ENCODE measurements at places on chromosomes 4 and X. TPM values are rescaled to one million over a fixed set of nuclear protein-coding genes. Genes with fewer than 3 reads are reported as not detected.
A peak's percentile ranks its signal among the peaks of the same experiment; 100 is the strongest.

The TNMD gene
- not detected for total RNA-seq

- H3K4me1 ChIP-seq = no peaks in the 10 kb centered on the region
- no peak overlapping the region for H3K27ac ChIP-seq
- DNase-seq = no peak
Measured at GRCh38 chrX:75228854-75229253, 45.0 kb upstream of the UPRT start.

GRCh38 chr4:106762666-106763443 is 273.3 kb downstream of the DKK2 start:
- H3K4me3 ChIP-seq = no peak overlapping the region
- H3K4me1 ChIP-seq = peaks cover 15% of the 10 kb centered on the region
- no peak for DNase-seq
- no peaks in the 10 kb centered on the region for H3K36me3 ChIP-seq

DNA sequence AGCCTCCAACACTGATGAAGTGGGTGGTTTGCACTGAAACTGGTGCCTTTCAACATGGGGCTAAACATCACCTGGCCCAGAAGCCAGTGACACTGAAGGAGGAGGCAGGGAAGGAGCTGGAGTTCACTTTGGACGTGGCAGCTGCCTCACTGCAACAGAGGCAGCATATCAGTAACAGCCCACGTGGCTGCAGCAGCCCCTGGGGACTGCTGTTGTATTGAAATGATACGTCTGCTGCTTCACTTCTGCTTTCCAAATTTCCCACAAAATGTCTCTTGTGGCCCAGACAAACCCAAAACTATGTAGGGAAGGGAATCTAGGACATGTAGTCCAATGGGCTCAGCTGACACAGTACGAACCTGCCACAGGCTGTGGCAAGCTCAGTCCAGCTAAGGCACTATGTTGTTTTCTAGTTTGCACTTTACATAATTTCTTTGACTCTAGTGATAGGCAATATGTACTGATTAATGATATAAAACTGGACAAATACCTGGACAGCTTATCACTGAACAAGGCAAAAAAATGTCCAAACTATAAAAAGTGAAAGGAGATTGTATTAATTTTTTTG is 84.7 kb upstream of the RAPGEF2 start:
- no peak overlapping the region for H3K27ac ChIP-seq
- H3K4me1 ChIP-seq = peaks cover 15% of the 10 kb centered on the region
- no peak for DNase-seq
- H3K36me3 ChIP-seq = no peaks in the 10 kb centered on the region
- H3K27me3 ChIP-seq = no peaks in the 10 kb centered on the region

GRCh38 chrX:39703307-39703706 is 394.5 kb downstream of the BCOR start:
- no peak overlapping the region for H3K27ac ChIP-seq
- H3K4me3 ChIP-seq = no peak overlapping the region
- H3K36me3 ChIP-seq = no peaks in the 10 kb centered on the region
- no peak for DNase-seq

DNA sequence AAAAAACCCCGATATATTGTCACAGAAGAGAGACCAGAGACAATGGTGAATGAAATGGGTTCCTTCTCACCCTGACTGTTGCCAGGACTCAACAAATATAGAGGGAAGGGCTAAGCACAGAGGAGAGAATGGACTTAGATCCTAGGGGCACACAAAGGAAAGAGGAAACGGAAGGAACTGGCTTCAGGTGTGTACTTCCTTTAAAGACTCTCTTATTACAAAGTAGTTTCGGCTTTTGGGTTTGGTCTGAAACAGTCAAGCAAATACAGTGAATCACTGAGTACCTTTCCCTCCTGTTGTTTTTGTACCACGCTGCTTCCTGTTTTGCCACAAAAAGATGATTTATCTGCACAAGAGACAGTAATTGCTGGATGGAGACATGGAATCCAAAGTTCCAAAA is 46.1 kb upstream of the S100G start:
- DNase-seq = no peak
- H3K4me1 ChIP-seq = peaks cover 22% of the 10 kb centered on the region
- no peaks in the 10 kb centered on the region for H3K27me3 ChIP-seq
- no peak overlapping the region for H3K4me3 ChIP-seq
- peak overlapping the region; percentile 60 for H3K27ac ChIP-seq
- peaks cover 25% of the 10 kb centered on the region for H3K36me3 ChIP-seq

GRCh38 chr4:26206999-26207398 is 113.8 kb upstream of the RBPJ start:
- H3K27ac ChIP-seq = peak overlapping the region; percentile 76
- H3K4me1 ChIP-seq = peaks cover 21% of the 10 kb centered on the region
- DNase-seq = no peak
- no peaks in the 10 kb centered on the region for H3K36me3 ChIP-seq
- no peak overlapping the region for H3K4me3 ChIP-seq
- H3K27me3 ChIP-seq = peaks cover 28% of the 10 kb centered on the region

The GAGE12J gene
- not detected for total RNA-seq

- H3K4me1 ChIP-seq = no peaks in the 10 kb centered on the region
- no peak for DNase-seq
- H3K27ac ChIP-seq = no peak overlapping the region
- H3K4me3 ChIP-seq = no peak overlapping the region
Measured at GRCh38 chrX:79270401-79270800, 96.7 kb downstream of the ITM2A start.

DNA sequence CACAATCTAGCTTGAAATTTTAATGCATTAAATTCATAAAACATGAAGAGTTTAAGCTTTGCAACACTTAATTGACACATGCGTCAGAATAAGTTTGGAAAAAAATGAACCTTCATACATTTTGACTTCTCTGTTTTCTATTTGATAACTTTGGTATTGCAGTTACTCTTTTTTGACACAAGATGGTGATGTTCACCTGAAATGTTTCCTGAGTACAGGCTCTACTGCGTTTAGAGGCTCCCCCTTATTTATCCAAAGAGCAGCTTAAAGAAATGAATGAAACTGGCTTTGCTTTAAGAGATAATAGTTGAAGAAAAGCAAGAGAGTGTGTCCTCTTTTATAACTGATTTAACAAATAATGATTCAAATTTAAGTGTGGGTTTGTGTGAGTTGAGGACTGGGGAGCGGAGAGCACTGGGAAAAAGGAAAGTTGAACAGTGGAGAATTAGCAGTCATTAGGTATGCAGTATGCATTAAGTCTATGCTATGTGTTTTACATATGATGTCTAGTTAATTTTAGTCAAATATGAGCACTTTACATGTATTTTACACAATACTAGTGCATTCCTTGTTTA is 180.6 kb upstream of the NUDT6 start:
- no peak overlapping the region for H3K4me3 ChIP-seq
- no peak overlapping the region for H3K27ac ChIP-seq
- DNase-seq = no peak
- H3K36me3 ChIP-seq = no peaks in the 10 kb centered on the region
- H3K27me3 ChIP-seq = no peaks in the 10 kb centered on the region
- H3K4me1 ChIP-seq = peaks cover 11% of the 10 kb centered on the region

The STARD8 gene
- 1.4 TPM for total RNA-seq

The CXorf38 gene
- total RNA-seq = 11.4 TPM

- no peak overlapping the region for H3K27ac ChIP-seq
- no peaks in the 10 kb centered on the region for H3K4me1 ChIP-seq
- no peaks in the 10 kb centered on the region for H3K27me3 ChIP-seq
- no peak for DNase-seq
- no peaks in the 10 kb centered on the region for H3K36me3 ChIP-seq
Measured at GRCh38 chr4:165597581-165598480, 219.0 kb downstream of the CPE start.

- no peak within 1 kb of the TSS for H3K27ac ChIP-seq
- H3K27me3 ChIP-seq = peaks cover 7% of the 10 kb centered on the region
- H3K4me3 ChIP-seq = no peak within 1 kb of the TSS
- H3K36me3 ChIP-seq = no peaks in the 10 kb centered on the region
Measured at GRCh38 chrX:153411255-153411987, at the start of gene ZFP92. ZFP92 (plus strand) TSS chrX:153411472; CDS start chrX:153418323, 6,851 bp downstream.

DNA sequence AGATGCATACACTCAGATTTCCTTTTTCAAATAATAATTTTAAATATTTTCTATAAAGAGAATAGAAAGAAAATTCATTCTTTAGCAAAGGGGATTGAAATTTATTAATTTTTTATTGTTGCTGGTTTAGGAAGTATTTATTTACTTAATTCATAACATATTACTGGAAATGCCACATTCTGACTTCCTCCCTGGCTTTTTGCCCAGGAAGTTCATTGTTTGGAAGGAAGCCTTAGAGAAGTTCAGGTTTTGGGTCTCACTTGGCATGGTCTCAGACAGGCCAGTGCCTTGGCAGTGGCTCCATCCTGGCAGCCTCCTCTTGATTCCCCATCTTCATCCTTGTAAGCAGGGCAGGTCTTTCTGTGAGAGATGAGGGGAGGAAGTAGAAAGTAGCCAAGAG is 50.5 kb downstream of the IL15 start:
- H3K27me3 ChIP-seq = no peaks in the 10 kb centered on the region
- H3K4me1 ChIP-seq = peaks cover 17% of the 10 kb centered on the region
- H3K36me3 ChIP-seq = peaks cover 7% of the 10 kb centered on the region
- H3K4me3 ChIP-seq = no peak overlapping the region

DNA sequence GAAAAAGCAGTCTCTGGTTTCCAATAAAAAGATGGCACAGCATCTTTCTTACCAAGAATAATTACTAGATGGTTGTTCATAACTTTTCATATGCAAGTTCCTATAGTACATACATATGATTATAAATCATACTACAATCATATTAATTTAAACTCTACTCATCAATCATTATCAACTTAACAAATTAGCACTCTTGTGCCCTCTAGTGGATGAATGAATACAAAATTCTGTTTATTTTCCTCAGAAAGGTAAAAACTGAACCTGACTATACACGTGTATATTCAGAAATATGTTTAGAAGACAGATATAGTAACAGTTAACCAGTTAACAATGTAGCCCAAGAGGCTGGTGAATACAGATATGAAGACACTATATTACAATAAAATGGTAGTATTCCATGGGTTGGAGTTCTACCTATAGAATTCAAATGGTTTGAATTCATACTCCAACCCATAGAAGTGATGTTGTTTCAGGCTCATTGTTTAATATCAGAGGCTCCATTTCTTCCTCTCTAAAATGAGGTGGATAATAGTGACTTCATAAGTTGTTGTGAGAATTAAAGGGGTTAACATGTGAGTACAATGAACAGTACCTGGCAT is 100.0 kb downstream of the ADAMTS3 start:
- no peak overlapping the region for H3K4me3 ChIP-seq
- H3K4me1 ChIP-seq = no peaks in the 10 kb centered on the region
- no peak for DNase-seq
- H3K36me3 ChIP-seq = no peaks in the 10 kb centered on the region
- H3K27ac ChIP-seq = no peak overlapping the region
- no peaks in the 10 kb centered on the region for H3K27me3 ChIP-seq

The EPHA5 gene
- 149 TPM for total RNA-seq

DNA sequence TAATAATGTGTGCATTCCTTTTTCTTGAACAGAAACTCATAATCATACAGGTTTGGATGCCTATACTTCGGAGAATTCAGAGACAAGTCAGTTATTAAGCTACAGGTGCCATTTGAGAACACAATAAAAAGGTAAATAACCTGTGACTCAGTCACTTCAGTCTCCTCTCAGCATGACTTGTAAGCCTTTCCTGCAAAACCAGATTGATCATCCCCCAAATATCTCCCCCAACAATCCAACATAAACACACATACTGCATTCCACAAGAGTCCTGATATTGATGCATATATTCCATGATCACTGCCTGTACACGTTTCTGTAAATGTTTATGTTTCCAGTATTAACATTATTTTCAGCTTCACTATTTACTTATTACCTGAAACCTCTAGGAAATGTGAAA is 110.8 kb downstream of the PWWP3B start:
- DNase-seq = no peak
- H3K27me3 ChIP-seq = no peaks in the 10 kb centered on the region
- H3K4me1 ChIP-seq = no peaks in the 10 kb centered on the region
- no peaks in the 10 kb centered on the region for H3K36me3 ChIP-seq
- no peak overlapping the region for H3K4me3 ChIP-seq
- no peak overlapping the region for H3K27ac ChIP-seq

- H3K27me3 ChIP-seq = no peaks in the 10 kb centered on the region
- H3K4me3 ChIP-seq = no peak overlapping the region
- H3K36me3 ChIP-seq = no peaks in the 10 kb centered on the region
- H3K4me1 ChIP-seq = no peaks in the 10 kb centered on the region
- no peak for DNase-seq
- H3K27ac ChIP-seq = no peak overlapping the region
Measured at GRCh38 chrX:121457096-121457495, 409.7 kb downstream of the GLUD2 start.

The CNOT6L gene
- total RNA-seq = 28.6 TPM

- no peaks in the 10 kb centered on the region for H3K4me1 ChIP-seq
- H3K27ac ChIP-seq = no peak overlapping the region
- H3K27me3 ChIP-seq = no peaks in the 10 kb centered on the region
- no peak for DNase-seq
Measured at GRCh38 chr4:176226736-176227135, 31.4 kb upstream of the SPATA4 start.

The ADH6 gene
- total RNA-seq = not detected

DNA sequence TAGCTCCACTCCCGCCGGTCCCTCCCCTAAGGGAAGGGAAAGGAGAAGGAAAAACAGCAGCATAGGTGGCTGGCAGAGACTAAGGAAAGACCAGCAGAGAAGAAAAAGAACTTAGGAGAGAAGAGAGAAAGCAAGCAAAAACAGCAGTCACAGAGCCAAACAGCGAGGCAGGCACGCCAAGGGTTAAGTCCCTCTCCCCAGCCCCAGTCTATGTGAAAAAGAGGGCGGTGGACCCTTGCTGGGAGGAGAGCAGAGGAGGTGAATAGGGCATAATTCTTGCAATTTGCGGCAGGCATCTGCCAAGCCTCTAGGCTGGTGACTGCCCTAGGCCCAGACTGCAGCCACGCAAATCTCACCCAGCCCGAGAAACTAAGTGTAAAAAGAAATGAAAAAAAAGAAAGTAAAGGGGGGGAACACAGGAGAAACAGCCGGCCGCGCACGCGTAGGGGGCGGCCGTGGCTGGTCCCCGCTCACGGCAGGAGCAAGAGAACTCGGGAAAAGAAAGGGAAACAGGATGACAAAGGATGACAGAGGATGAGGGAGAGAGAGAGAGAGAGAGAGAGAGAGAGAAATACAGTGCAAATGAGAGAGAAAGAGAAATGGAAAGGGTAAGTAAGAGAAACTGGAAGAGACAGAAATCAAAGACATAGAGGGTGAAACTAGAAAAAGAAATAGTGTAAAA is 48.6 kb downstream of the MAGEA9 start:
- H3K27ac ChIP-seq = peak overlapping the region; percentile 90
- peaks cover 11% of the 10 kb centered on the region for H3K4me1 ChIP-seq
- H3K36me3 ChIP-seq = no peaks in the 10 kb centered on the region
- peak overlapping the region; percentile 70 for H3K4me3 ChIP-seq
- DNase-seq = no peak

The TSPAN7 gene
- 0.40 TPM for total RNA-seq

The AFM gene
- total RNA-seq = not detected

- no peaks in the 10 kb centered on the region for H3K27me3 ChIP-seq
- no peak overlapping the region for H3K4me3 ChIP-seq
- no peaks in the 10 kb centered on the region for H3K36me3 ChIP-seq
- no peak overlapping the region for H3K27ac ChIP-seq
- H3K4me1 ChIP-seq = peaks cover 6% of the 10 kb centered on the region
Measured at GRCh38 chrX:150269605-150270254, 93.4 kb upstream of the MAMLD1 start.

The KCND1 gene
- total RNA-seq = 1.4 TPM
